Spinal cord (tissue), 10 donors: ENCODE measurements at places on chromosomes 3 and 15. TPM values are rescaled to one million over a fixed set of nuclear protein-coding genes. Genes with fewer than 3 reads are reported as not detected.

- no peak for DNase-seq
These were observed 73.7 kb upstream of the ZPLD1 start for GRCh38 chr3:102361101-102361500.

GRCh38 chr3:64345371-64345770 lies 120.1 kb upstream of the PRICKLE2 start:
- no peak for DNase-seq

DNA sequence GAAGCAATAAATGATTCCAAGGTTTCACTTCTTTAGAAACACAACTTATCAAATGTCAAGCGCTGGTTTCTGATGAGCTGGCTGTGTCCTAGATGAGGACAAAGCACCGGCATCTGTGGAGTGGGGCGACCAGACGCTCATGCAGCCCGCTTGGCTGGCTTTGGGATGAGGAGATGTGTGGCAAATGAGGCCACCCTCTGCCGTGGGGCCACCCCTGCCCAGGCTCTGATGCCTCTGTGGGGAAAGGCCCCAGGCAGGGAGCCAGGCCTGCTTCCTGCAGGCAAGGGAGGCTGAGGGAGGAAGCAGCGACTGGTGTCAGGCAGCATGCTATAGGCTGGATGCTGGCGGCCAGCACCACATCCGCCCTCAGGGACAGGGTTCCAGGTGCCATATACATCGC lies 102.9 kb downstream of the HERC2 start:
- no peak for DNase-seq

DNA sequence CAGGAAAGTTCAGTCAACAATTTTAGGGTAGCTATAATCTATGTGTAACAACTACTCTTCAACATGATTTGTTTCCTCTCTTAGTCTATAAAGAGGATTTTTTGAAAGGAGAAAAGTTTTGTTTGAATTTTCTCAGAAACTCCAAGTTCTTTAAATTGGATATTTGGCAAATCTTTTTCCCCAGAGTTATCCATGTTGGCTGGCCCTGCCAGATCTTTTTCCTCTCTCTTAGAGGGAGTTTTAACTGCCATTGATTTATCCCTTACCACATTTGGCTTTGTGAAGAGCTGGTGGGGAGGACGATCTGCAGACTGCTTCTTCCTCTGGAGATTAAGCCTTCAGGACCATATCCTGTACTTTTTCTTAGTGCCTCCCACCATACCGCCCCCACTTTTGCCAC lies 64.9 kb upstream of the ROPN1 start:
- DNase-seq = no peak

Gene HEXA
- 108 TPM for total RNA-seq

GRCh38 chr3:48129921-48130320 lies 58.3 kb downstream of the CDC25A start:
- no peak for DNase-seq

GRCh38 chr3:117063930-117064329 lies 354.4 kb downstream of the TUSC7 start:
- DNase-seq = no peak

DNA sequence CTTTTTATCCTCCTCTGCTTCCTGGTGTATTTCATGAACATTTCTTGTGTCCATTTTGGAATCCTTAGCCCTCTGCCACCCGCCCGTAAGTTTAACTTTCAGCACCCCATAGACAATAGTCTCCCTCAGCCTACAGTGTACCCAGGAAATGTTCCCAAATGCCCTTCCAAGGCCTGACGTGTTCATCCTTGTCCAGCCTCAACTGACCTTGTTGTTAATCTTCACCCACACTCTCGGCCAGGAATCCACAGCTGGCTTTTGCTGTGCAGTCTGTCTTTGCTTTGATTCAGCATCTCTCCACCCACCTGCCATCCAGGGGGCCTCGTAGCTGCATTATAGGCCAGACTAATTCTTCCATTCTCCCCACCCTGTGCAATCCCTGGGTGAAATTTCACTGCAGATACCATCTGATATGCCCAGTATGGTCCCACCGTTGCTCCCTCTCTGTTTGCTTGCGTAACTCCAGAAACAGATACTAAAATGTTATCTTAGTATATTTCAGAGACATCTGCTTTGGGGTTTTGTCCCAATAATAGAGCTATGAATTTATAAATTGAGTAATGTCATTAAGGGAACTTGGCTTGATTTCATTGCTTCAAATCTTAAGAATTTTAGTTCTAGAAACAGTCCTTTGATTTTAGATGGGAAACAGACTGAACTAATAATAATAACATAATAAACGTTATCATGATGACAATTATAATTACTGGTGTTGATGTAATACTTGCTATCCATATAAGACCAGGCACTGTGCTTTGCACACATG lies 16.6 kb downstream of the GUCA1C start:
- DNase-seq = no peak
